Activated gamma-delta T cell treated with anti-CD3 and anti-CD28 coated beads, Interleukin-2, amount 50 U/mL, for 16 hours (primary cell): ENCODE measurements at places on chromosomes 4 and X.
A peak's percentile ranks its signal among the peaks of the same experiment; 100 is the strongest.

GRCh38 chr4:4871573-4872313, 12.3 kb downstream of the MSX1 start:
- DNase-seq, result no peak

DNA sequence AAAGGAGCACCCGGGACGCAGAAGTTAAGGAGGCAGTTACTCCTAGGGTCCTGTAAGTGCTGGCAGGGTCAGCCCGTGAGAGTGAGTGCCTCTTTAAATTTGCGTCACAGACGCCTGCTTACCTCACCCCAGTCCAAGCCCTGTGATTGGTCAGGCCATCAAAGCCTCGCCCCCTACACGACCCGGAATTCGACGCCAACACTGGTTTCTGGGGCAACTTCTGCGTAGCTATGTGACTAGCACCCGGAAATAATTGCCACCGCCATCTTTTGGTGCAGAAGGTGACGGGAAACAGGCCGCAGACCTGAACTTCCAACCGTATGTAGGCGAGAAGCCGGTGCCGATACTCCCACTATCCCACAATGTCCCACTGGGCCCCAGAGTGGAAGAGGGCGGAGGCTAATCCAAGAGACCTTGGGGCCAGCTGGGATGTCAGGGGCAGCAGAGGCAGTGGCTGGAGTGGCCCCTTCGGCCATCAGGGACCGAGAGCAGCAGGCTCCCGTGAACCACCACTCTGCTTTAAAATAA, at the start of gene DDX53:
Gene DDX53, plus strand, starts transcription at position 265 of the 528 bp plus-strand sequence. Its CDS starts 98 bp downstream, at position 363.
- DNase-seq, result no peak

GRCh38 chrX:153397256-153397960, 3.7 kb downstream of the PNMA6E start:
- no peak for DNase-seq

DNA sequence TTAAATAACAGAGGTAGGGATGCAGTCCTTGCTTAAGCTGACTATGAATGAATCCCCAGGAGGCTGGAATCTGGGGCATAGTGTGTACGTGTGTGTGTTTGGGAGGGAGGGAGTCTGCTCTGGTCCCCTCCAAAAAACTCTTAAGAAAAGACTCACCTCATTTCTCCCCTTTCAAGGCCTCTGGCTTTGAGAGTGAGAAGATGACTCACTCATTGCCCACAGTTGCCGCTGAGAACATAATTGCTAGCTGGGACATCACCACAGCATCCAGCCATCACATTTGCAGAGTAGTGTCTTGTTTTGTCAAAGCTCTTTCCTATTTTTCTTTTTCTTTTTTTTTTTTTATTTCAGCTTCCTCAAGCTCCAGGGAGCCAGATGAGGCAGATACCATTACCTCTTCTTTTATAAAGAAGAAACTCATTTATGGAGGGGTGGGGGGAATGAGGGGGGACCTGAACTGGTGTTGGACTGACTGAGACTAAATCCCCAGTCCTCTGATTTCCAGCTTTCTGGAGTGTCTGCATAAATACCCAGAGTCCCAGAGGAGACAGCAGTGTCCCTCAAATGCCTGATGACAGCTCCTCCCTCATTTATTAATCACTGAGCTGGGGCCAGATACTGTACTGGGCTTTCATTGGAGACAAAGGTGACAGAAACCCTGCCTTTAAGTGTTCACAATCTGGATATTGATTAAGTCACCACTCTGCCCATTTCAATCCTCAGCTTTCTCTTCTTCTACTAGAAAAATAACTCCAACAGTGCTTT, 61.9 kb upstream of the LAS1L start:
- DNase-seq, result peak; percentile 30

DNA sequence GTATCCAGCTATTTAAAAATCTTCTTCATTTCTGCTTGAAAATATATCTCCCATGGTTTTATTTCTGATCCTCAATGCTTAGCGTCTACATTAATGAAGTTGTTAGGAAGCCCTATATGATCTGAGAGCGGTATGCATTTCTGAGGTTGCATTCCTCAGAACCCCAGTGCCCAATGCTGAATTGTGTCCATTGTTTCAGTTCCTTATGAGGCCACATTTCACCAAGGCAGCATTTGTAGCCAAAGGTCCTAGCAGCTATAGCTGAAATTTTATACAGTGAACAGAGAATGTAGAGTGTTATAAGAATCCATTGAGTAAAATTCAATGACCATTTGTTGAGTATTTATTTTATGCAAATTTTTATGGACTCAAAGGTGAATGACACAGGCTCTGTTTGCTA, 209.5 kb downstream of the PCDH7 start:
- DNase-seq, result no peak

DNA sequence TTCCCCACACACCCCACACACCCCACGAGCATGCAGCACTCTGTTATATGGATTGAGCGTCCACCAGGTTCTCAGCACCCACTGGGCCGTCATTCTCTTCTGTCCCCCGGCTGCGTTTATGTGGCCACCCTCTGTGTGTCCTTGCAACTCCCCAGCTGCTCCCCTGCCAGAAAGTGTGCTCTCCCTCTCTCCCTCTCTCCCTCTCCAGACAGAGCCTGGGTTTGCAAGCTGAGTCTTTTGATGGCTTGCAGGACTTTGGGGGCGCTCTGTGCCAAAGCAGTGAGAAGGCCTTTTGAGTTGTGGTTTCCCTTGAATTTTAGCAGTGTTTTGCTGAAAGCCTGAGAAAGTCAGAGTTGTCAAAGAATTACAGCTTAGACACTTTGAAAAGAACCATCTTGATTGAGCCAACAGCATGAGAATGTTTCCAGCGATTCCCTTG, 173.5 kb downstream of the DCLK2 start:
- no peak for DNase-seq

GRCh38 chrX:41108007-41108406, 22.8 kb downstream of the USP9X start:
- DNase-seq, result no peak

DNA sequence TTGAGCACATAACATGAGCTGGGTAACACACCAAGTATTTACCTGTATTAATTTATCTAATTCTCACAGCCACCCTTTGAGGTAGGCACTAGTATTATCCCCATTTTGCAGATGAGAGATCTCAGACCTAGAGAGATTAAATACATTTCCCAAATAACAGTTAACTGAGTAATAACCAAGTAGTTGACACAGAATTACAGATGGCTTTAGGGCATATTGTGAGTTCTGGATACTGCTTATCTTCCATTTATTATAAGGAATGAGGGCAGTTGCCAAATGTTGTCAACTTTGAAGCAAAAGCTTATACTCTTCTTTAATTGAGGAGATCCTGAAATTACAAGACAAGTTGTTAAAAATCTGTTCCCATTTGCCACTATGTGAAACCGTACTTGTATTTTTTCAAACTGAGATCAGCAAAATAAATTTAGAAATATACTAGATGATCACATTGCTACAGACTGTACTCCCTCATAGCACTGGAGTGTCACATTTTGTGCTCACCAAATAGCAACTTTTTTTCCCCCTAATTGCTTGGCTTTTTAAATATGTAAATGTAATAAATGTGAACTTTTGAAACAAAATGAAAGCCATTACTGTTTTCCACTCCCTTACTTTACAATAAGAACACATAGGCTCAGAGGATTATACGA, 62.0 kb downstream of the ZNF827 start:
- no peak for DNase-seq

- no peak for DNase-seq
These were observed 47.8 kb upstream of the CRMP1 start for GRCh38 chr4:5940470-5941203.

DNA sequence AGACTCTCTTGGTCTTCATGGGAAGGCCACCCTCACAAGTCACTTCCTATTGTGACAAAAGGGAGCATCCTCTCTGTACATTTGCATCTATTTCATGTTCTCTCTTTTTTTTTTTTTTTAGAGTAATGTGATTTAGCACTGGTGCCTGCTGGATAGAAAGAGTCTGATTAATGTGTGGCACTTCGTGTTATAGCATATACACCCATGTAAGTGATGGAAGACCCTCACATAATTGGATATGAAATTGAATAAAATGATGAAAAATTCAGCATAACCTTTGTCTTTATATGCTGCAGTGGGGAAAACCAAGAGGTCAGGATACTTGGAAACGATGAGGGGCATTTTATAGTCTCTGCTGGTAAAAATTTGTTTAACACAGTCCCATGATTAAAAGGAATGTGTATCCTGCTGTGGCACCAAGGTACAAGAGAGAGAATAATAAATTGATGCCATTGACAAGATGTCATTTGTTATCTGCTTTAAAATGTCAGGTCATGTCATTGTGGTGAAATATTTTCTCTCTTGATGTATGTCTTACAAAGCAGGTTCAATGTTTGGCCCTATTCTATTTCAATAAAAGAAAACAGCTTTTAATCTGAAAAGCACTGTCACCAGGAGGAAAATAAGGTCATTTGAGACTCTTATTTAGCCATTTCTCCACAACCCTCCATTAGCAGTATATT, 1115.4 kb downstream of the STPG2 start:
- DNase-seq, result no peak

DNA sequence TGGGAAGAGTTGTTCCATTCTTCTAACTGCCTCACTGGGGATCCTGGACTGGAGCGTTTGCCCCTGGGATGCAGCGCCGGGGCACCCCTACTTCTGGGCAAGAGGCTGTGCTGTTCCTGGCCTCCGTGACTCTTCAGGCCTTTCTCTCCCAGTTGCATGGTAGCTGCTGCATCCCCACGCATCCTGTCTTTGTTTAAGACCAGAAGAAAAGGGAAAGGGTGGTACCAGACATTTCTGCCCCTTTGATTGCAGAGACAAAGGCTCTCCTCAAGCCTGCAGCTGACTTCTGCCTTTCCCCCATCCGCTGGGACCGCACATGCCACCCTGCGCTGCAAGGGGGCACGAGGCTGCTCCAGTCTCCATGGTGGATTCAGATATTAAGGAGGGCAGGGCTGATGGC, 70.4 kb downstream of the SHROOM2 start:
- no peak for DNase-seq

GRCh38 chrX:131301155-131301554, 12.0 kb upstream of the IGSF1 start:
- no peak for DNase-seq

DNA sequence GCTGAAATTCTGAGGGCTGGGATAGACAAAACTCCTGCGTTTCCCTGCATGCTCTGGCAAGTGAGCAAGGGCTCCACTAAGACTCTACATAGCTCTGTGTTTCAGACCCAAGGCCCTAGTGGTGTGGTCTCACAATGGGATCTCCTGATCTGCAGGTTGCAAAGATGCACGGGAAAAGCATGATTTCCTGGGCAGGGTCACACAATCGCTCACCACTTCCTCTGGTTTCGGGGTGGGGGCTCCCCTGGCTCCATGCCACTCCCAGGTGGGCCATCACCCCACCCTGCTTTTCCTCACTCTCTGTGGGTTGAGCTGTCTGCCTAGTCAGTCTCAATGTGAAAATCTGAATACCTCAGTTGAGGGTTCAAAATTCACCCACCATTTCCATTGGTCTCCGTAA, 111.5 kb downstream of the KLF8 start:
- DNase-seq, result no peak

DNA sequence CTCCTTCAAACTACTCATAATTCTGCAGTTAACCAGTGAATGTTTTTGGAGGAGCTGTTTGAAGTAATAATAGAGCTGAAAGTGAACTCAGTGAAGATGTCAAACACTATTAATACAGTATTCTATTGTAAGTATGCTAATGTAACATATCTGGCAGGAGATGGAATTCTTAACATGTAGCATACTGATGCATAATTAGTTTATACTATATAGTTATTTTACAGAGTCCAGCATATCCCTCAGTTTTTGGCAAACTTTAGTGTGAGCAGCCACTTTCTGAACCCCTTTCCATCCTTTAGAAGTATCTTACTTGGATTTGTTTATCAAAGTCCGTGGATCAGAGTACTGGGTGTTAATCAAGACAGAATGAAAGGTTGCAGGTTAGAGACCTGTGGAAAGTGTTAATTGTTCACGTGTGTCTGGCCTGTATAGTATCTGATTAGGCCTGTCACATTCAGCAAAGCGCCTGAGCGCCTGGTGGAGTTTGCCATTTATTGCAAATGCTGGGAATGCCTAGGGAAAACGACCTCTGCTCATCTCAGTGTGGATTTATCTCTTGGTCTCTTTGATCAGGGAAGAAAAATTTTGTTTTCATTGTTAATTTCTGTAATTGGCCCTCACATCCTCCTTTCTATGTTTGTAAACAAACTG, 251.7 kb upstream of the MAD2L1 start:
- no peak for DNase-seq

- no peak for DNase-seq
These were observed 30.5 kb downstream of the DOCK11 start for GRCh38 chrX:118526149-118526548.

DNA sequence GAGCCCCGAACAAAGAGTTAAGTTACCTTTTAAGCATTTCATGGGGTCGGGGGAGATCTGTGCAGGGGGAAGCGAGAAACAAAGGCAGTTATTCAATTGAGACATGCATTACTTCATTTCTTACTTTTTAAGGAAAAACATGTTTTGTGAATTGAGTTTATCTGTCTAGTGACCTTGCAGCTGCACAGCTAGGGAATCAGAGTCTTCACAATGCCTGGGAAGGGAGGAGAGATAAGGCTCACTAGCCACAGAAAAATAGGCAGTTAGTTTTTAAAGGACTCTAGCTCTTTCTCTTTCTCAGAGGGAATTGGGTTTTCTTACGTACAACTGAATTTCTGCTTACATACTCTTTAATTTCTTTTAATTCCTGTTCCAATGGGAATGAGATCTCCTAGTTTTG, 26.2 kb upstream of the ZBTB33 start:
- DNase-seq, result no peak

DNA sequence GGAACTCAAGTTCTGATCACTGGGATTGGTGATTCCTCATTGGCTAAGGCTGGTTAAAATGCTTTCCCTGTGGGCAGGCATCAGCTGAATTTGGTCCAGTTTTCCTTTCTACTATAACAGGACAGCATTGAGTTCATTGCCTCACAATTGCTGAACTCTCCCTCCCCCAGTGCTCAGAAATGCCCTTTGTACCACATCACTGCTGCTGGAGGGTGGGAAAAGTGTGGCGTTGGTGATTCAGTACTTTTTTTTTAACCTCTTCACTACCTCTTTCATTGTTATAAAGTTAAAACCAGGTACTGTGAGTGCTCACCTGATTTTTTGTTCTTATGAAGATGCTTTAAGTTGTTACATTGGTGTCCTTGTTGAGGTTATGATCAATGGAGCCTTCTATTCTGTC, 69.3 kb upstream of the IL2 start:
- DNase-seq, result no peak

DNA sequence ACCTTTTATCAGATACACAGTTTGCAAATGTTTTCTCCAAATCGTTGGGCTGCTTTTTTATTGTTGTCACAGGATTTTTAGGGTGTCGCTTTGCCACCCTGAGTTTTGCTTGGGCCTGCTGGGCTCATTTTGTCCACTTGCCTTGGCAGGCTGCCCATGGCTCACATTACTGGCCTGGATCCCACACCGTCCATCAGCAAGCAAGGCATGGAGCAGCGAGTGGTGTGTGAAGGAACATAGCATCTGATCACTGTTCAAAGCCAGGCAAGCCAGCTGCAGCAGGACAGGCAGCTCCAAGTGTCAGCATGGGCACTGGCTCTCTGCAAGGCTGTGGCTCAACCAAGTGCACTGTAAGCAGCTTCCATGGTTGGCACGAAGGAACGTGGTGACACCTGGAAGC, 261.4 kb upstream of the TECRL start:
- no peak for DNase-seq
